ENCODE measurements at places on chromosomes 4 and X.

DNA sequence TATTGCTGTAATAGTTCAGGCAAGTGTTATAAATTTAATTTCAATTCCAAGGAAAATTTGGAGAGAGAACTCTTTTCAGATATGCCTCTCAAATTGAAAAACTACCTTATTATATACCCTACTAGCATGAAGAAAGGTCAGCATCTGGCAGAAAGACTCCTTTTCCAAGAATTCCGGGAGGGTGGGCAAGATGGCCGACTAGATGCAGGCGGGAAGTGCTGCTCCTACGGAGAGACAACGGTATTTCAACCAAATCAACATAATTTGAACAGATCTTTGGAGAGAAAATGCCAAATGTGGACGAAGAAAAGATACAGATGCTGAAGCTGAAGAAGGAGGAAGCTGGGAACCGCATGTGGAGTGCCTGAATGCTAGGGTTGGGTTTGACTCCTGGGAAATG is 53.8 kb upstream of the INTU start:
- no peak for DNase-seq

DNA sequence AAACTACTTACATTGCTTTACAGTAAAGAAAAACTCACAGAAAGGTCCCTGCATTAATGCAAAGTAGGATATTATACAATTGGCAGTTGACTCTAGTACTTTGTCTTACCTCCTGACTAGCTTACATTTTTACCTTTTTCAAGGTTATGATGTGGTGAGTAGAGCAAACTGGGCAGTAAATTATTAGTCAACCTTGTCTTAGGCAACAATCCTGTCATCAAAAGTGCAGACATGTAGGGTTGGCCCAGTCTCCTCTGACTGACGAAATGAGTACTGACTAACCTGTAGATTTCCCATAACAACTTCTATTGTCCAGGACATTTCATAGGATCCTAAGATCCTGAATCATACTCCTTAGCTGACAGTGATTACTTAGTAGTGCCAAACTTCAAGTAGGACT is 142.0 kb upstream of the NUDT6 start:
- DNase-seq, result no peak

DNA sequence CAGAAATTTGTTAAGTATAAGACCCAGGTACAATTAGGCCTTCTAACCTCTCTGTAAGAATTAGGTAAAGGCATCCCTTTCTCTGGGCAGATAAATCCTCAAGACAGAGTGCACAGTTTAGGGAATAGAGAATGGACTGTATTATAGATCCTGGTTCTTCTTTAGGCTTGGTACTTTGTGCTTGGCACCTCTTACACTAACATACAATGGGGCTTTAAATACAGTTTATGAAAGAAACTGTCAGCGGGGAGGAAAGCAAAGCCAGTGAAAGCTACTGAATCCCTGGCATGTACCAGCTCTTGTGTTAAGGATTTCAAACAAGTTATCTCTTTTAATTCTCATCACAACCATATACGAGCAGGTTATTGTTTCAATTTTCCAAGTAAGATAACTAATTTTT is 1350.0 kb downstream of the ADGRL3 start:
- DNase-seq, result no peak

GRCh38 chr4:82678051-82678450 is 116.3 kb upstream of the TMEM150C start:
- DNase-seq, result no peak

GRCh38 chr4:7368296-7368695 is 66.4 kb downstream of the PSAPL1 start:
- no peak for DNase-seq

- DNase-seq, result no peak
These were observed 334.5 kb upstream of the SLC7A11 start for GRCh38 chr4:138576684-138577083.

GRCh38 chr4:187256897-187257296 is 533.2 kb upstream of the FAT1 start:
- DNase-seq, result no peak

GRCh38 chr4:55033296-55033695 is 92.1 kb downstream of the KDR start:
- DNase-seq, result no peak

DNA sequence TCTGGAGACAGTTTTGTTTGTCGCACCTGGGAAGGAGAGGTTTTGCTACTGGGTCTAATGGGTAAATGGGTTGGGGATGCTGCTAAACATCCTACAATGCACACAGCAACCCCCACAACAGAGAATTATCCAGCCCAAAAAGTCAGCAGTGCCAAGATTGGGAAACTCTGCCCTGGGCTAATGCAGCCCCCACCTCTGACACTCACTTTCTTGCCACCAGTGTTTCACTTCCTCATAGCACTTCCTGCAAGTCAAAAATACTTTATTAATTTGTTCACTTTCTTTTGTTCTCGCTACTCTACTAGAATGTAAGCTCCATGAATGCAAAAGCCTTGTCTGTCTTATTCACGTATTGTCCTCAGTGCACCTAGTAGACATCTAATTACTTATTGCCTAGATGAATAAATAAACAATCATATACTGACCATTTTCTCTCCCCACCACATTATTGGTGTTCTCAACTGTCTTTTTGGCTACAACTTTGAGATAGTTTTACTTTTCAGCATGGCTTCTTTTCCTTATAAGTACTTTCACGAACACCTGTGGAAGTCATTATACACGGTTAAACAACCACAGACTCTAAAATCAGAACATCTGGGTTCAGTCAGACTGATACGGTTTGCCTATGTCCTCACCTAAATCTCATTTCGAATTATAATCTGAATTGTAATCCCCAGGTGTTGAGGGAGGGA is 82.0 kb upstream of the PITX2 start:
- no peak for DNase-seq

GRCh38 chr4:16759931-16760582 is 138.4 kb downstream of the LDB2 start:
- DNase-seq, result no peak

GRCh38 chr4:128168701-128169100 is 107.6 kb downstream of the LARP1B start:
- DNase-seq, result no peak

GRCh38 chrX:12956704-12957534 is 18.0 kb upstream of the TMSB4X start:
- peak; percentile 89 for DNase-seq

DNA sequence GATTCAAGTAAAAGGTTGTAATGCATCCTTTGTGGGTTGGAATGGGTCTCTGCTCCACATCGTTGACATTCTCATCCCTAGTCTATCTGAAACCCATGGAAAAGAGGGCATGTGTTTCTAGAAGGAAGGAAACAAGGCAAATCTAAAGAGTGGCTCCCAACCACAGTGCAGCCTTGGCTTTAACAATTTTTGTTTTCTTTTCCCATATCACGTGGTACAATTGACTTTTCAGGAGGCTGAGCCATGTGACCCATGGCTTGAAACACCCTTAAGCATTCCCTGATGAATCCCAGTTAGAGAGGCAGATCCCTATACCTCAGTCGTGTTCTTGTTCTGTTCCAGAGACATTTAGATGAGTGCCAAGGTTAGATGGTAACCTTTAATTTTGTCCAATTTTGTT is 12.8 kb downstream of the DCUN1D4 start:
- DNase-seq, result no peak

DNA sequence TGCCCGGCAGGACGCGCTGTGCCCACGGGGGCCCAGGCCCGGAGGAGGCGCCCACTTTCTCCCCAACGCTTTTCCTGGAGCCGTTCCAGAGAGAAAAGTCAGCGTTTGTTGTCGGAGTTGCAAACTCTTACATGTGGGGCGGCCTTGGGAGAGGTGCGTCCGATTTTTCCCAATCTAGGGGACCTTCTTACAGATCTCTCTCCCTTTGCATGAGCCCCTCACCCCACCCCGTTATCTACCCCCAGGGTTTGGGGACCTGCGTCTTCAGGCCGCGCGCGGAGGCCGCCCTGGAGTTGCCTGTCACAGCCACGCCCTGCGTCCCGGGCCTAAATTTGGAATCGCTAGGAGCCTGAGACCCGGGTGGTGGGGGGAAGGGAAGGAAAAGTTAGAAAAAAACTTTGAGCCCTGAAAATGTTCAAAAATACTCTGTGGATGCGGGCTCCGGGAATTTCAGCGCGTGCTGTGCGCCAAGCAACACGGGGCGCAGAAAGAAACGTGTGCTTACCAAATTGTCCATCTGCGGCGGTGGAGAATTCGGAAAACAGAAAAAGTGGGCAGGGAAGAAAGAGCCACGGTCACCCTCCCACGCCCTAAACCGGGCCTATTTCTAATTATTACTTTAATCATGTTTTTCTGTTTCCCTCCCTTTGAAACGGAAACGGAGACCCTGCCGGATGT is 587 bp downstream of the CD99 start:
- DNase-seq, result no peak

DNA sequence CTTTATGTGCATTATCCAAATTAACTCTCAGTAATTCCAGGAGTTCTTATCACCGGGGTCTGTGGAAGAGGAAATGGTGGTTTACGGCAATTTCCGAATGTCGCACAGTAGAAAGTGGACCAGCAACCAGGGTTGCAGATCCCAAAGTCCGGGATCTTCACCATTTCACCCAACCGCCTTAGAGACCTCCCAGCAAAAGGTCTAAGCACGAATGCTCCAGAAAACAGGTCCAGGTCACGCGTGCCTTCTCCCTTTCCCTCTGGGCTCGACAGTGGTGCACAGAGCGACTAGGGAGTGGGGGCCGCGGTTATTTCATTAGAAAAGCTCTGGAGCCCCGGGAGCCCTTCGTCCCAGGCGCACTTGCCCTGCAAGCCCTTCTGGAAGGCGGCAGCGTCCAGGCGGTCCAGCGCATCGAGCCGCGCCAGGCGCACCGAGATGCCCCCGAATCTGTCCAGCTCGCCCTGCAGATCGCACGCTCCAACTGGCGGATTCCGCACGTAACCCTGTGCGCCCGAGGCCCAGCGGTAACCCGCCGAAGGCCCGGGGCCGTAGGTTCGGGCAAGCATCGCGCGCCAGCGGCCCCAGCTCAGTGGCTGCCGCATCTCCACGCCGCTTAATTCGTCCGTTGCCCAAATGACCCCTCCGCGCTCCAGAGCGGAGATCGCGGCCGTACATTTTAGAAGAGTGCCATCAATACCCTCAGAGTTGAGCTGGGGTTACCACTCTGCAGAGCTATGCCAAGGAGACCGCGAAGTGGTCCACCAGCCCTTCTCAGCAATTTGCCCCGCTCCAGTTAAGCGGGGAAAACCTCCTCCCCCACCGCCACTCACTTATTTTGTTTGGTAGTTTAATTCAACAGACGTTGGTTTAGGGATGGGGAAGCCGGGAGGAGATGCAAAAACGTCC is at the start of gene NUDT6:
TSS of gene NUDT6 (minus strand) at position 627 of the 906 bp plus-strand sequence. CDS start at position 602, 25 bp downstream.
- DNase-seq, result peak; percentile 6

DNA sequence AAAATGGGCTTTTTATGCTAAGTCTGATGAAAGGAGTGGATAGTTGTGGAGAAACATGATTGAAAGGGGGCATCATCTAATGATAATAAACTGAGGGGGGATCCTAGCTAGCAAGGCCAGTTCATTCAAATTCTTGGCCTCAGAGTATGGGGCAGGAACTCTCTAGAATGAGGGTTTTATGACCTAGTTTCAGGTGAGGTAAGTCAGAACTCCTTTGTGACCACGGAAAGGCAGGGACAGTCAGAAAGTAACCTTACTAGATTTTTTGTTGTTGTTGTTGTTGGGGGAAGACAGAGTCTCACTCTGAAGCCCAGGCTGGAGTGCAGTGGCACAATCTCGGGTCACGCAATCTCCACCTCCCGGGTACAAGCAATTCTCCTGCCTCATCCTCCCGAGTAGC is 1.5 kb upstream of the PAQR3 start:
- DNase-seq, result no peak

DNA sequence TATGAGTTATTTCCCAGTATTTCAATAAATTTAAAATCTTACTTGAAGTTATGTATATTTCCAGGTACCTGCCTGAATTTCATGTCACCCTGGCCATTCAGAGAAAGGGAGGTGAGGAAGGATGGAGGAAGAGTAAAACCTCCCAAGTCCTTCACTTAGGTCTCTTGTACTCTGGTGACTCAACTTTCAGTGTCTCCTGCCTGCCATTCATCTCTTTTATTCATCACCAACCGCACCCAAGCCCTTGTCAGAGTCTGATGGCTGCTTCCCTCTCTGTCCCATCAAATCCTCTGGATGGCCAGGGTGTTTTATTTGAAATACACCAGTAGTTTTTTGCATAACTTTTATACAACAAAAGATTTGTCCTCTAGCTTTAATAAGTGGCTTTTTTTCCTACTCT is 17.8 kb downstream of the TMPRSS11E start:
- DNase-seq, result no peak

DNA sequence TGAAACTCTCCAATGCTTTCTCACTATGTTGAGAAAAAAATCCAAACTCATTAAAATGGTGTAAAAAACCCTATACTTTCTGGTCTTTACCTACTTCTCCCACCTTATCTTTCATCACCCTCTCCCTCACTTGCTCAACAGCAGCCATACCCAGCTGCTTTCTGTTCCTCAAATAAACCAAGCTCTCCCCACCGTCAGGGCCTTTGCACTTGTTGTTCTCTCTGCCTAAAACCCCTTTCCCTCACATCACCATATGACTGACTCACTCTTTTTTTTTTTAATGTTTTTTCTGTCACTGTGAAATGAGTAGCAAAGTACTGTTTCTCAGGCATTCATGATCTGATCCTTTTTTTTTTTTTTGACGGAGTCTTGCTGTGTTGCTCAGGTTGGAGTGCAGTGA is 122.3 kb upstream of the TMEM164 start:
- DNase-seq, result no peak

GRCh38 chr4:142278171-142278570 is 567.9 kb downstream of the INPP4B start:
- DNase-seq, result no peak

DNA sequence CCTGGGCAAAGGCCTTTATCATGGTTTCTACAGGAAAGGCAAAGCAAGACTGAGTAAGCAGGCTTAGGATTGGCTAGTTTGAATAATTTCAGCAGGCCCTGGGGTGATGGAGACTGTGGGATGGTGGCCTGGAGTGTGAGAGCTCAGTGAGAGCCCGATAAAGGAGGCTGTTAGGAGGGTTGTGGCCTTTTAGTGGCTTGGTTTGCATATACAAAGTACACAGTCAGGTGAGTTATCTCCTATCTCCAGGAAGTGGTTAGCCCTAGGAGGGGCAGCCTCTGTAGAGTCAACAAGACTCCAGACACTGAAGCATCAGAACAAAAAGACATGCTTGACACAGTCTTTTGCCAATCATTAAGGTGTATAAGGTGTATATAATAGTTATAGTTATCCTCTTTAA is 157.2 kb downstream of the CFAP299 start:
- DNase-seq, result peak; percentile 85

GRCh38 chrX:103464072-103464773 is 55.1 kb downstream of the RAB40A start:
- DNase-seq, result peak; percentile 20

DNA sequence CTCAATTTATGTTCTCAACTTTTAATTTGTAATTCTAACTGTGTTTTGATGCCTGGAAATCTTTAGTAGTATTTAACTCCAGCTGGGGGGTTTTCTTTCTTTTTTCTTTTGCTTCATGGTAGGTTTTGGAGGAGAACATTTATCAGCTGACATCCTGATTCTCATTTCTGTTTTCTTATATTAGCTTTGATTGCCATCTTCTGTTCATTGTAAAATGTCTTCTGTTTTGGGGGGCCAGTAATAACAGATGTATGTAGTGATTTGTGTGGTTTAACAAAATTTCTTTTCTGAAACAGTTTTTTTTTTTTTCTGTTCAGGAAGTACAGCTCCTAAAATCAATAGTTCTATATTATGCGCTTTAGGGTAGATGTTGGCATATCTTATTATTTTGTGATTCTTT is 182.2 kb downstream of the GABRB1 start:
- DNase-seq, result no peak

GRCh38 chrX:49037883-49038475 is 5.2 kb downstream of the TFE3 start:
- no peak for DNase-seq

- DNase-seq, result no peak
These were observed 74.3 kb downstream of the IQCM start for GRCh38 chr4:149741186-149741831.

GRCh38 chr4:155975511-155975910 is 21.8 kb upstream of the CTSO start:
- DNase-seq, result no peak

All from CD4-positive, alpha-beta T cell treated with Interleukin-6 at 100 ng/mL for 8 hours (primary cell).